ENCODE measurements at places on chromosomes 12 and 14.

DNA sequence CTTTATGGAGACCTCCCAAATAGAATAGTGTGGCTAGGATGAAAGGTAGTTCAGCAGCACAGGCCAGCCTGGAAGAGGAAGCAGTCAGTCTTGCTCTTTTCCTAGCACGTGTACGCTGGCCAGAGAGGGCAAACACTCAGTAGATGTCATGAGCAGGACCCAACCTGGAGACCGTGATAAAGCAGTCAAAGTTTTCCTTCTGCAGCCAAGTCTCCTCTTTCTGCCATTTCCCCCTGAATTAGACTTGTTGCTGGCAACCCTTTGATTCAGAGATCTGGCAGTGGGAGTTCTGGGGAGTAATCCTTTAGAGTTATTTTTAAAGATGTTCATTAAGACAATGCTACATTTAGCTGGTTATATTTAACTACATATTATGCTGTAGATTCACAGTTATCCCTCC lies 183.7 kb downstream of the EXOC5 start:
- DNase-seq, result no peak

DNA sequence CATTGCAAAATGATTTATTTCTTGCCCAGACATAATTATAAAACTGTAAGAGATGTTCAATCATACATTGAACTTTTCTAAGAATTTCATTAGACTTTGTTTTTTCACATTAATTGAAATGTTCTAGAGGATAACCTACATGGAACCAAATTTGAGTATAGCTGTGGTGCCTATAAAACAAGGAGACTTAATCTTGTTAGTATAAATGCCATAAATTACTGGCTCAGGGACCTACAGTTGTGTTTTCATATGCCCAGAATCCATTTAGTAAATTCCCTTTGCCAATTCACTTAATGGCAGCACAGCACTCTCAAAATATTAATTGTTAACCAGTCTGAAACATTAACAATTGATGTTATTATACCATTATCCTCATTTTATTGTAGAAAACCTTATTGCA lies 488.5 kb downstream of the NELL2 start:
- DNase-seq, result no peak

- no peak for DNase-seq
These were observed 40.1 kb upstream of the WNK1 start for GRCh38 chr12:712172-712863.

DNA sequence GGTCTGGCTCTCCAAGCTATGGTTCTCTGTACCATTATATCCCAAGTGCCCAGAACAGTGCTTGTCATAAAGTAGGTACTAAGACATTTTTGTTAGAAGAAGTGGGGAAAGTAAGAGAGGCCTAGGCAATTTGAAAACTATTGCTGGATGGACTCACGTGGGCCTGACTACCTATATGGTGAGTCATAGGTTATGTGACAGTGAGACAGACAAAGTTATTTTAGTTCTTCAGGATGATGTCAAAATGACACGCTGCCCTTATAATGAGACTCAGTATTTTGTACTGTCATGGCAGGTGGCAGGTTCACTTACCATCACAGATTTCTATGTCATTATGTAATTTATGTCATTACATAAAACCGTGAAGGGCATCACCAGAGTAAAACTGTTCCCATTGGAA lies 53.1 kb downstream of the PARP11 start:
- DNase-seq, result no peak

All from activated effector memory CD4-positive, alpha-beta T cell treated with Interleukin-2 at 50 U/mL for 16 hours (primary cell).